IMR-90 (cell line): ENCODE measurements at places on chromosomes 16 and 17. TPM values are rescaled to one million over a fixed set of nuclear protein-coding genes. Genes with fewer than 3 reads are reported as not detected.

DNA sequence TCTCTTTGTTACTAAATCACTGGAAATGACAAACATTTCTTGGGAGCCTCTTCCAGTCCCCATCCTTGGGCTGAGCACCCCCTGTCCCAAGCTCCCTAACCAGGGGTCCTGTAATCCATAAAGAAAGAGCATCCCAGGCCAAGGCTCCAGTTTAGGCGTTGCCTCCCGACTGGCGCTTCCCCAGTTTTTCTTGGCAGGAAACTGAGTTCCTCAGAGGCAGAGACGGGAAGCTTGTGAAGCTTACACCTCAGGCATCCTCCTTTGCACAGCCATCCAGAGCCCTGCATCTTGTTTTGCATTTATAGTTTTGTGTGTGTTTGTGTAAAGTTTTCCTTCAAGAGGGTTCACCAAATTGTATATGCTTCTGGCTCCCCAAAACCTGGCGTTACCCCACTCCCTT is 7.1 kb downstream of the COPZ2 start:
- H3K27ac ChIP-seq = no peak overlapping the region
- peaks cover 10% of the 10 kb centered on the region for H3K36me3 ChIP-seq
- DNase-seq = no peak

DNA sequence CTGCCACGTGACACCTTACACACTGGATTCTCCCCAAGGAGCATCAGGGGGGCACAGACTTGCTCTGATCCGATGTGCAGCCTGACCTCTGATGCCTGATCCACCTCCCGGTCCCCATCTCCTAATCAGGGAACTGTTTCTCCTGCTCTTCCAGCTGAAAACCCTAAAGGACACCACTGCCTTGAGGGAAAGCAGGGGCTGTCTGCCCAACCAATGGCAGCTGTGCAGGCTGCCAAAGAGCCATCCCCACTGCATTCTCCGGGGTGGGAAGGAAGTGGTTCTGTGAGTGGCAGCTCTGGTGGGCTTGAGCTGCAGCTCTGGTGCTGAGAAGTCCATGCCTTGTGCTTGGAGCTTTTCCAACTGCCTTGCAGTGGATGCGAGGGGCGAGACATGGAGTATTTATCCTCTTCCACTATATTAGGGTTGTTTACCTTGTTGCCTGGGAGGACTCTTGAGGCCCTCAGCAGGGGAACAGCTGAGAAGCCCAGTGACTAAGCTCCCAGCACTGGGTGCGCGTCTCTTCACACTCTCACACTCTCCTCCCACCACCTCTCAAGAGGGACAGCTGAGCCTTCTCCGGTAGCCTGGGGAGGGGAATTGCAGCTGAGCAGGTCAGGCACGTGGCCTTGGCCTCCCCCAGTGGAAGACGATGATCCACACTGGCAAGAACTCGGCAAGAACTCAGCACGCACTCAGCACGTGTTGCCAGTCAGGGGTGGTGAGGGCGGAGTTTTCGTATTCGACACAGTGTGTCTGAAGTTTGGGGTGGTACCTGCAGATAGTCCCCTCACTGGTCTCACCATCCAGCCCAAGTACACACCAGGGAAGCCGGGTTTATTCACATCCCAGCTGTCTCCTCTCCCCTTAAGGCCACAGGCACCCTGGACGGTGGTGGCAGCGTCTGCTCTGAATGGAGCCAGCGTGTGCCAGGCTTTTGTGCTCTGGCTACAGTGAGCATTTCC is 21.1 kb upstream of the SPATA32 start:
- H3K27ac ChIP-seq = peak overlapping the region; percentile 36; the same call in 1 of the 2 replicates
- H3K4me1 ChIP-seq = peaks cover 18% of the 10 kb centered on the region
- peaks cover 55% of the 10 kb centered on the region for H3K36me3 ChIP-seq
- peak; percentile 88 for DNase-seq

The KLHL10 gene
- total RNA-seq = under 0.01 and 0.18 TPM in 2 replicates

The GRIN2C gene
- not detected in 2 replicates for total RNA-seq

The MT4 gene
- not detected in 2 replicates for total RNA-seq

DNA sequence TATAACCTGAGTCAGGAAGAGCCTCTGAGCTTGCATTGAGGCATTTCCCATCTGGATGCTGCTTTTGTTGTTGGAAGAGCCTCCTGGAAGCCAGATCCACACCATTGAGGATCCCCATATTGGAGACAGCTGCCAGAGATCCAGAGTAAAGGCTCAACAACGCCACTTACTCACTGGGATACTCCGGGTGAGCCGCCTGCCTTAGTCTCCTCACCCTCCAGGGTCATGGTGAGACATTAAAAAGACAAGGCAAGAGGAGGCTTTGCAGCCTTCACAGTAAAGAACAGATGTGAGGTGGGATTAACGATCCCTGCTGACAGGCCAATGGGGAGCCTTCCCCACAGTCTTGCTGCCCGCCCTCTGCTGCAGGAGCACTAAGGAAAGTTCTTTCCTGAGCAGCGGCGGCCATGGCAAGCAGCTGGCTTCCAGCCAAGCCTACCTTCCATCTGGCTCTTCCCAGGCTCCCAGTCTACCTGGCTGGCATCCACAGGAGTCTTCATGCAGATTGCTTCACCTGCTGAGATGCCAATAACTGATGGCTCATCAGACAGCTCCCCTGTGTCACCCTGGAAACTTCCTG is 198.5 kb downstream of the CYLD start:
- no peaks in the 10 kb centered on the region for H3K4me1 ChIP-seq
- DNase-seq = no peak
- no peak overlapping the region for H3K27ac ChIP-seq

The ITGAX gene
- 0.18 TPM in 1 of 2 replicates, not detected in the other for total RNA-seq

GRCh38 chr16:89915303-89916232 is 3.1 kb upstream of the MC1R start:
- H3K4me1 ChIP-seq = peaks cover 18% of the 10 kb centered on the region
- no peaks in the 10 kb centered on the region for H3K27me3 ChIP-seq
- no peak overlapping the region for H3K4me3 ChIP-seq
- peaks cover 23% of the 10 kb centered on the region for H3K36me3 ChIP-seq
- no peak overlapping the region for H3K27ac ChIP-seq

- no peak overlapping the region for H3K4me3 ChIP-seq
- no peaks in the 10 kb centered on the region for H3K27me3 ChIP-seq
- H3K4me1 ChIP-seq = peaks cover 2% of the 10 kb centered on the region; the same call in 1 of the 2 replicates
- no peak for DNase-seq
- H3K27ac ChIP-seq = no peak overlapping the region
Observed at GRCh38 chr16:11572301-11572995, 14.3 kb downstream of the LITAF start.

GRCh38 chr16:67147437-67148140 is 3.2 kb downstream of the B3GNT9 start:
- peaks cover 5% of the 10 kb centered on the region; the same call in 1 of the 2 replicates for H3K4me1 ChIP-seq
- DNase-seq = no peak
- H3K36me3 ChIP-seq = peaks cover 57% of the 10 kb centered on the region
- H3K27me3 ChIP-seq = no peaks in the 10 kb centered on the region

The GLIS2 gene
- total RNA-seq = 0.36 and 0.56 TPM in 2 replicates

DNA sequence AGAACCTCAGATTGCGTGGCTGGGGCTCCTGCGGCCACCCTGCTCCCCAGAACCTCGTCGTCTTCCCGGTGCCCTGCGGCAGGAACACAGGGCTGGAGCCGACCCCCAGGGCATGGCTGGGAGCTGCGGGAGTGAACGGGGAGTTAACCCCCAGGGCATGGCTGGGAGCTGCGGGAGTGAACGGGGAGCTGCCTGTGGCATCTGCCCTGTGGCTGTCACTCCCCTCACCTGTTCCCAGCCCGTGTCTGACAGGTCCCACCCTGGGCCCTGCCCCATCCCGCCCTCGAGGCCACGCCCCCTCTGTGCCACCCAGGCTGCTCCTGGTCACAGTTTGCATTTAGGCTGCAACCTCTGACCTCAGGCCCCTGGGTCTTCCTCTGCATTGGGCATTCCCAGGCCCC is 39.4 kb upstream of the ACSF3 start:
- H3K27me3 ChIP-seq = peaks cover 23% of the 10 kb centered on the region; the same call in 1 of the 2 replicates
- no peak overlapping the region for H3K4me3 ChIP-seq
- DNase-seq = no peak
- H3K27ac ChIP-seq = no peak overlapping the region
- no peaks in the 10 kb centered on the region for H3K36me3 ChIP-seq
- H3K4me1 ChIP-seq = no peaks in the 10 kb centered on the region

The CTRB2 gene
- total RNA-seq = not detected in 2 replicates

The ERI2 gene
- 10.2 and 15.0 TPM in 2 replicates for total RNA-seq

DNA sequence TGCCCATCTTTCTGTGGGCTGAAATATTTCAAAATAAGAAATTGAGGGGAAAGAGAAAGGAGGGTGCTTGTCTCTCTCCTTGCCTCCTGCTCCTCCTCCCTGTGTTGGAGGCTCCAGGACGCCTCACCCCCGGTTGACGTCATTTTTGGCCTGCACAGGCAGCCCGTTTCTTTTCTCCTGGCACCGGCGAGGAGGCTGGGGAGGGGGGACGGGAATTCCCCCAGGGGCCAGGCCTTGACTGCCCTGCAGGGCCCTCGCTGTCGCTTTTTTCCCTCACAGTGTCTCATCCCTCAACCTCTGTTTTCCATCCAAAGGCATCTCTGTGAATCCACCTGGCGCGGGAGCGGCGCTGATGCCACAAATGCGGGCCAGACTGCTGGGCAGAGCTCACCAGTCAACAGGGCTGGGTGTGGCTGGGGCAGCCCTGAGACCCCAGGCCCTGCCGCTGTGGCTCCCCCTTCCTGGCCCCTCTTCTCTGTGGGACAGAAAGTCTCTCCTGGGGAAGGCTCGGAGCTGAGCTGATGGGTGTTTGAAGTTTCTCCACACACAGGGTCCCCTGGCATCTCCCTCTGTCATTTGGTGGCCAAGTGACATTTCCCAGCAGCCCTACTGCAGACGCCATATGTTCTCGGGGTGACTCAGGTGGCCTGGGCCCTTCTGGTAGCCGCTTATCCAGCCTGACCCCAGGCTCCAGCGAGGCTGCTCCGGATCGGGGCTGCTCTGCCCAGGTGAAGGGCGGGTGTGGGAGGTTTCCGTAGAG is 16.0 kb downstream of the CENPX start:
- no peak overlapping the region for H3K4me3 ChIP-seq
- H3K27ac ChIP-seq = no peak overlapping the region; the same call in 1 of the 2 replicates
- no peaks in the 10 kb centered on the region for H3K27me3 ChIP-seq
- H3K4me1 ChIP-seq = peaks cover 27% of the 10 kb centered on the region

DNA sequence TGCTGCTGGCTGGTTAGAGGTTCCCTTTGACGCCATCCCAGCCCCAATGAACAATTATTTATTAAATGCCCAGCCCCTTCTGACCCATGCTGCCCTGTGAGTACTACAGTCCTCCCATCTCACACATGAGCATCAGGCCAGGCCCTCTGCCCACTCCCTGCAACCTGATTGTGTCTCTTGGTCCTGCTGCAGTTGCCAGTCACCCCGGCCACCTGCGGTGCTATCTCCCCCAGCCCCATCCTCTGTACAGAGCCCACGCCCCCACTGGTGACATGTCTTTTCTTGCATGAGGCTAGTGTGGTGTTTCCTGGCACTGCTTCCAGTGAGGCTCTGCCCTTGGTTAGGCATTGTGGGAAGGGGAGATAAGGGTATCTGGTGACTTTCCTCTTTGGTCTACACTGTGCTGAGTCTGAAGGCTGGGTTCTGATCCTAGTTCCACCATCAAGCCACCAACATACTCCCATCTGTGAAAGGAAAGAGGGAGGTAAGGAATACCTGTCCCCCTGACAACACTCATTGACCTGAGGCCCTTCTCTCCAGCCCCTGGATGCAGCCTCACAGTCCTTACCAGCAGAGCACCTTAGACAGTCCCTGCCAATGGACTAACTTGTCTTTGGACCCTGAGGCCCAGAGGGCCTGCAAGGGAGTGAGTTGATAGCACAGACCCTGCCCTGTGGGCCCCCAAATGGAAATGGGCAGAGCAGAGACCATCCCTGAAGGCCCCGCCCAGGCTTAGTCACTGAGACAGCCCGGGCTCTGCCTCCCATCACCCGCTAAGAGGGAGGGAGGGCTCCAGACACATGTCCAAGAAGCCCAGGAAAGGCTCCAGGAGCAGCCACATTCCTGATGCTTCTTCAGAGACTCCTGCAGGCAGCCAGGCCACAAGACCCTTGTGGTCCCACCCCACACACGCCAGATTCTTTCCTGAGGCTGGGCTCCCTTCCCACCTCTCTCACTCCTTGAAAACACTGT is 11.3 kb downstream of the CX3CL1 start:
- H3K4me1 ChIP-seq = peaks cover 3% of the 10 kb centered on the region; the same call in 1 of the 2 replicates
- no peak overlapping the region for H3K27ac ChIP-seq
- peaks cover 13% of the 10 kb centered on the region for H3K27me3 ChIP-seq
- no peaks in the 10 kb centered on the region for H3K36me3 ChIP-seq

DNA sequence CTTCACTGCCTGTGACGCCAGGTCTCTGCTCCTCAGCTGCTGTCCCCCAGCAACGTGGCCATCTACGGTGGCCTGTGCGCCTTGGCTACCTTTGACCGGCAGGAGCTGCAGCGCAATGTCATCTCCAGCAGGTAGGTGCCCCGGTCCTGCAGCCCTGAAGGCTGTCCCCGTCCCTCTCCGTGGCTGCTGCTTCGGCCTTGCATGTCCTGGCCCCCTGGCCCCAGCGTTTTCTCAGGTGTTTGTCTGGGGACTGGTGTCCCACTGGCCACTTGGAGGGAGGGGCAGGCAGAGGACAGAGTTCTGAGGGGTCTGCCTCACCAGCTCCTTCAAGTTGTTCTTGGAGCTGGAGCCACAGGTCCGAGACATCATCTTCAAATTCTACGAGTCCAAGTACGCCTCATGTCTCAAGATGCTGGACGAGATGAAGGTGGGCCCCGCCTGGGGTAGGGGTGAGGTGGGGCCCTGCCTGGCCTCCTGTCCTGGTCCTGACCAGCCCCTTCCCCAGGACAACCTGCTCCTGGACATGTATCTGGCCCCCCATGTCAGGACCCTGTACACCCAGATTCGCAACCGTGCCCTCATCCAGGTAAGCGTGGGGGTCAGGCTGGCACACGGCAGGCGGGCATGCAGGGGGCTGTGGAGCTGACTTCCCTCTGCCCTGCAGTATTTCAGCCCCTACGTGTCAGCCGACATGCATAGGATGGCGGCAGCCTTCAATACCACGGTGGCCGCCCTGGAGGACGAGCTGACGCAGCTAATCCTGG is 4.4 kb downstream of the GPS1 start:
- H3K4me1 ChIP-seq = peaks cover 9% of the 10 kb centered on the region; the same call in 1 of the 2 replicates
- H3K4me3 ChIP-seq = no peak overlapping the region
- H3K27ac ChIP-seq = no peak overlapping the region
- no peaks in the 10 kb centered on the region for H3K27me3 ChIP-seq
- H3K36me3 ChIP-seq = peaks cover 64% of the 10 kb centered on the region

The SCGB1C2 gene
- total RNA-seq = not detected in 2 replicates

DNA sequence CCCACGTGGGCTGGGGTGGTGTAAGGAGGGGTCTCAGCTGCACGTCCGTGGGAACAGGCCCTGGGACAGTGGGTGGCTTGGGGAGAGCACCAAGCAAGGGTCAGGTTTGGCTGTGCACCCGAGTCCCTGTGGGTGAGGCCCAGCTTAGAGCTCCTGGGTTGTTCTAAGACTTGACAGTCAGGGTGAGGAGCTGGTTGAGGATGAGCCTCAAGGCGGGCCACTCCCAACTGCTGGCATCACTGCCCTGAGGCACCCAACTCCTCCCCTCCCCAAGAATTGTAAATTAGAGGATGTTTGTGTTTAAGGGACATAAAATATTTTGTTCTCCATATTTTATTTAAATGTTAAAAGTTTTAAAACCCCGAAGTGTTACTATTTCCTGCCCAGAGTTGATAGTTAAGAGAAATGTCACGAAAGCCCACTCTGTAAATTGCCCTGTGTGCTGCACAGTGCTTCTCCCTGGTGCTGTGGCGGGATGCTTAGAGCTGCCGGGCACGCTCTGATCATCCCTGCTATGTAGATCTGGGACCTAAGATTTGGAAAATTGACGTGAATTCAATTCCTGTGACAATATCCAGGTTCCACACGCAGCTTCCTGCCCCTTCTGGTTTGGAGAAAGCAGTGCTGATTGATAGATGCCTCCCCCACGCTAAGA is 15.9 kb downstream of the ZC3H18 start:
- no peak overlapping the region for H3K27ac ChIP-seq
- H3K36me3 ChIP-seq = peaks cover 45% of the 10 kb centered on the region
- H3K4me1 ChIP-seq = no peaks in the 10 kb centered on the region
- DNase-seq = no peak

The TMIGD1 gene
- not detected in 2 replicates for total RNA-seq
